ENCODE measurements at places on chromosomes 7 and 10.
A peak's percentile ranks its signal among the peaks of the same experiment; 100 is the strongest.

GRCh38 chr10:123147635-123148413 lies at the start of gene HMX2:
Gene HMX2 (plus strand): TSS chr10:123148136. CDS start chr10:123148379, 243 bp downstream.
- H3K36me3 ChIP-seq, result no peaks in the 10 kb centered on the region
- H3K4me3 ChIP-seq, result peak within 1 kb of the TSS; percentile 22
- DNase-seq, result no peak
- peaks cover 94% of the 10 kb centered on the region for H3K27me3 ChIP-seq

GRCh38 chr10:54067361-54067760 lies 733.7 kb downstream of the PCDH15 start:
- no peak for DNase-seq
- H3K4me3 ChIP-seq, result no peak overlapping the region
- no peaks in the 10 kb centered on the region for H3K36me3 ChIP-seq
- no peaks in the 10 kb centered on the region for H3K27me3 ChIP-seq
- peaks cover 3% of the 10 kb centered on the region for H3K4me1 ChIP-seq

- H3K4me3 ChIP-seq, result no peak overlapping the region
- peaks cover 2% of the 10 kb centered on the region for H3K4me1 ChIP-seq
- H3K27ac ChIP-seq, result no peak overlapping the region
- no peaks in the 10 kb centered on the region for H3K36me3 ChIP-seq
- H3K27me3 ChIP-seq, result peaks cover 4% of the 10 kb centered on the region
- DNase-seq, result no peak
Measured at GRCh38 chr10:94018107-94018506, 24.4 kb downstream of the PLCE1 start.

- DNase-seq, result no peak
- H3K4me1 ChIP-seq, result peaks cover 3% of the 10 kb centered on the region
- H3K27ac ChIP-seq, result no peak overlapping the region
Measured at GRCh38 chr7:75944507-75944906, 29.6 kb downstream of the POR start.

DNA sequence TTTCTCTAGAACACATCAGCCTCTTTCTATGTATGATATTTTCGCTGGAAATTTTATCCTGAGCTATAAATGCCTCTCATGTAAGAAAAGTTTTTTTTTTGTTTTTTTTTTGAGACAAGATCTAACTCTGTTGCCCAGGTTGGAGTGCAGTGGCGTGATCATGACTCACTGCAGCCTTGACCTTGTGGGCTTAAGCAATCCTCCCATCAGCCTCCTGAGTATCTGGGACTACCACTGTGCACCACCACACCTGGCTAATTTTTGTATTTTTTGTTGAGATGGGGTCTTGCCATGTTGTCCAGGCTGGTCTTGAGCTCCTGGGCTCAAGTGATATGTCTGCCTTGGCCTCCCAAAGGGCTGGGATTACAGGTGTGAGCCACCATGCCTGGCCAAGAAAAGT lies 80.4 kb downstream of the ADK start:
- no peaks in the 10 kb centered on the region for H3K36me3 ChIP-seq
- H3K27ac ChIP-seq, result no peak overlapping the region
- peaks cover 15% of the 10 kb centered on the region for H3K4me1 ChIP-seq
- DNase-seq, result no peak
- H3K4me3 ChIP-seq, result no peak overlapping the region

DNA sequence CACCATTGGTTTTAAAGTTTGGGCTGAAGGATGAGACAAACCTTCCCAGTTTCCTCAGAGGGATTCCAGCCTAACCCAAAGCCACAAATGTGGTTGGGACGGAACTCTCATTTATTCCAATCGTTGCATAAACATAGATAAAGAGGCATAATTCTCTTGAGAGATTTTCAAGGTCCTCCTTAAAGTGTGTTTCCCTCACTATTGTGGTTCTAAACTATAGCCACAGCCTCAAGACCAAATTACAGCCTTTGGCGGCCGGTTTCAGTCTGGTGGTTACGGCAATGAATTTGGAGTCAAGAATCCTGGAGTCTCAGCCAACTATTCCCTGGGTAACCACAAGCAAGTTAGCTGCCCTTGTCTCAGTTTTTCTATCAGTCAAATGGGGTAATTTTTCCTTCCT lies 42.6 kb downstream of the SEM1 start:
- H3K36me3 ChIP-seq, result peaks cover 11% of the 10 kb centered on the region
- DNase-seq, result no peak

GRCh38 chr7:70188901-70189650 lies 590.8 kb downstream of the AUTS2 start:
- no peaks in the 10 kb centered on the region for H3K4me1 ChIP-seq
- H3K27me3 ChIP-seq, result no peaks in the 10 kb centered on the region
- H3K27ac ChIP-seq, result no peak overlapping the region

DNA sequence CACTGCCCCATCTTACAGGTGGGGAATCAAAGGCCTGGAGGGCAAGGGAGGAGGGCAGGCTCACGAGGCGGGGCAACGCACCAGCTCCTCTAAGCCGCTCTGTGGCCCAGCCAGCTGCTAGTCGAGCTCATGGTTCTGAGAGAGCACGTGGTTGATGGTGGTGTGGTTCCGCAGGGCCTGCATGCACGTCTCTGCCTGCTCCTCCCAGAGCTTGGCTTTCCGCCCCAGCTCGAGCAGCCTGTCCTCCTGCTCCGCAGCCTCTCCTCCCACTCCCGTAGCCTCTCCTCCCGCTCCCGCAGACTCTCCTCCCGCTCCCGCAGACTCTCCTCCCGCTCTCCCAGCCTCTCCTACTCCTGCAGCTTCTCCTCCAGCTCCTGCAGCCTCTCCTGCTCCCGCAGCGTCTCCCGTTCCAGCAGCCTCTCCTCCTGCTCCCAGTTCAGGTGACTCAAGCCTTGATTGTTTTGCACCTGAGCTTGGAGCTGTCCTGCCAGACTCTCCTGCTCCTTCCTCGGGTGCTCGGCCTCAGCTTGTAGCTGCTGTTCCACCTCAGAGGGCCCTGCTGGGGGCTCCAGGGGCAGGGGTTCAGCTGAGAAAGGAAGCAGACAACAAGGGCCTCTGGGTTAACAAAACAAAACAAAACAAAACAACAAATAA lies 19.1 kb upstream of the MTPAP start:
- H3K27ac ChIP-seq, result peak overlapping the region; percentile 59
- no peaks in the 10 kb centered on the region for H3K36me3 ChIP-seq
- peak; percentile 39 for DNase-seq
- no peaks in the 10 kb centered on the region for H3K27me3 ChIP-seq
- no peak overlapping the region for H3K4me3 ChIP-seq

GRCh38 chr7:103389263-103389662 lies 41.8 kb downstream of the PSMC2 start:
- H3K27me3 ChIP-seq, result peaks cover 25% of the 10 kb centered on the region
- DNase-seq, result no peak
- no peaks in the 10 kb centered on the region for H3K4me1 ChIP-seq

- no peak overlapping the region for H3K27ac ChIP-seq
- H3K4me3 ChIP-seq, result no peak overlapping the region
- no peak for DNase-seq
Measured at GRCh38 chr7:150847536-150847935, 4.8 kb upstream of the AOC1 start.

- no peak for DNase-seq
- H3K27ac ChIP-seq, result peak overlapping the region; percentile 65
- no peak overlapping the region for H3K4me3 ChIP-seq
- H3K36me3 ChIP-seq, result no peaks in the 10 kb centered on the region
- H3K4me1 ChIP-seq, result peaks cover 41% of the 10 kb centered on the region
Measured at GRCh38 chr7:47817917-47818316, 130.3 kb downstream of the PKD1L1 start.

GRCh38 chr7:151235091-151235787 lies 3.0 kb downstream of the CHPF2 start:
- H3K36me3 ChIP-seq, result peaks cover 5% of the 10 kb centered on the region
- no peaks in the 10 kb centered on the region for H3K27me3 ChIP-seq
- peaks cover 23% of the 10 kb centered on the region for H3K4me1 ChIP-seq
- no peak overlapping the region for H3K27ac ChIP-seq
- no peak for DNase-seq
- no peak overlapping the region for H3K4me3 ChIP-seq

GRCh38 chr10:77643795-77644468 lies 6.3 kb upstream of the KCNMA1 start:
- H3K27ac ChIP-seq, result no peak overlapping the region
- H3K4me3 ChIP-seq, result no peak overlapping the region
- DNase-seq, result no peak

DNA sequence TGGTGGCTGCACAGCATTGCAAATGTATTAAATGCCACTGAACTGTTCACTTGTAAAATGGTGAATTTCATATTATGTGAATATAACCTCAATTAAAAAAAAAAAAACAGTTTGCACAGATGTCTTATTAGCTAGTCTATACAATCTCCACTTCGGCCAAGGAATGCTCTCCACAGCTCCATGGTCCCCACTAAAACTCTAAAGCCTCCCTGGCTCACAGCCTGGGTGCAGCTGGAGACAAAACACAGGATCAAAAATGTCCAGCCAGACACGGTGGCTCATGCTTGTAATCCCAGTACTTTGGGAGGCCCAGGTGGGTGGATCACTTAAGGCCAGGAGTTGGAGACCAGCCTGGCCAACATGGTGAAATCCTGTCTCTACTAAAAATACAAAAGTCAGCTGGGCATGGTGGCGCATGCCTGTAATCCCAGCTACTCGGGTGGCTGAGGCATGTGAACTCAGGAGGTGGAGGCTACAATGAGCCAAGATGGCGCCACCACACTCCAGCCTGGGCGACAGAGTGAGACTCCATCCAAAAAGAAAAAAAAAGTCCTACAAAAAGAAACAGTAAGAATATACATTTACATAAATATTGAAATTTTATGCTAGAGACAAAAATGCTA lies 66.0 kb downstream of the SRPK2 start:
- H3K27me3 ChIP-seq, result no peaks in the 10 kb centered on the region
- no peak overlapping the region for H3K27ac ChIP-seq
- H3K4me3 ChIP-seq, result no peak overlapping the region
- no peak for DNase-seq

DNA sequence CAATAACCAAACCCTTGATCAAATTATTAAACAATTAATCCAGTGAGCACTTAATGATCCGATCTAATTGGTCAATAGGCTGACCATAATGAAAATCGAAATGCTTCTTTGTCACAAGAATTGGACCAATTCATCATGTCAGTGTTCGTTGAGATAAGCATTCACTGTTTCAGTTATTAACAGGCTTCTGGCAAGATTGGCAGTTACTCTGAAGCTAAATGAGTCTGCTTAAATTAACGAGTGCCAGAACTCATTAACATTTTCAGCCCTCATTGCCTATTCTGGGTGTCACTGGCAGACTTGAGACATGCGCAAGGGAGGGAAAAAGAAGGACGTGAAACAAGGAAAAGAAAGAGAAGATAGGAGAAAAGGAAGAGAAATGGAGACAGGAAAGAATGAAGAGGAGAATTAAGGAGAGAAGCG lies 30.7 kb upstream of the SLC26A3 start:
- no peak overlapping the region for H3K4me3 ChIP-seq
- H3K27ac ChIP-seq, result no peak overlapping the region
- H3K36me3 ChIP-seq, result no peaks in the 10 kb centered on the region
- peaks cover 11% of the 10 kb centered on the region for H3K4me1 ChIP-seq

- no peak overlapping the region for H3K27ac ChIP-seq
- H3K27me3 ChIP-seq, result no peaks in the 10 kb centered on the region
- no peak for DNase-seq
- H3K4me1 ChIP-seq, result peaks cover 20% of the 10 kb centered on the region
- H3K36me3 ChIP-seq, result peaks cover 48% of the 10 kb centered on the region
Measured at GRCh38 chr7:137877027-137877675, 30.4 kb upstream of the DGKI start.

DNA sequence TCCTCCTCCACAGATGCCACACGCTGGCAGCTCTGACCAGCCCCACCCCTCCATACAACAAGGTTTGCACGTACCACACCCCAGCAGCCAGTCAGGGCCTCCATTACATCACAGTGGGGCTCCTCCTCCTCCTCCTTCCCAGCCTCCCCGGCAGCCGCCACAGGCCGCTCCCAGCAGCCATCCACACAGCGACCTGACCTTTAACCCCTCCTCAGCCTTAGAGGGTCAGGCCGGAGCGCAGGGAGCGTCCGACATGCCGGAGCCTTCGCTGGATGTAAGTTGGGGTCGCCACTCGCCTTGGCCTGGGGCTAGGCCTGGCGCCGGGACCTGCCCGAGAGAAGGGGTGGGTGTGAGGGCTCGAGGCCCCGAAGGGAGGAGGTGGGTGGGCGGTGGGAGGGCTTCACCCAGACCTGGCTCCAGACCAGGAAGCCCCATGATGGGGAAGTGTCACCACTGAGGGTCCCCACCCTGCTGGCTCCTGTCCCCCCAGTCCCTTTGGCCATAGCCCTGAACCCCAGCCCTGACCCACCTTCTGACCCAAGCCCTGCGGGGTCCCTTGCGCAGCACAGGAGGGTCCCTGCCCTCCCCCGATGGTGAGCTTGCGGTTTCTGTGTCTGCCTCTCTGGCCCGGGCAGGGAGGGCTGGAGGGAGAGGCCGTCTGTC lies 36.2 kb upstream of the PPIF start:
- no peak overlapping the region for H3K27ac ChIP-seq
- H3K4me1 ChIP-seq, result no peaks in the 10 kb centered on the region
- peaks cover 35% of the 10 kb centered on the region for H3K36me3 ChIP-seq
- no peak for DNase-seq
- no peaks in the 10 kb centered on the region for H3K27me3 ChIP-seq
- H3K4me3 ChIP-seq, result no peak overlapping the region

- no peak overlapping the region for H3K4me3 ChIP-seq
- H3K27me3 ChIP-seq, result no peaks in the 10 kb centered on the region
- no peaks in the 10 kb centered on the region for H3K4me1 ChIP-seq
- DNase-seq, result no peak
- no peak overlapping the region for H3K27ac ChIP-seq
- no peaks in the 10 kb centered on the region for H3K36me3 ChIP-seq
Measured at GRCh38 chr7:34452363-34452762, 205.7 kb upstream of the NPSR1 start.

DNA sequence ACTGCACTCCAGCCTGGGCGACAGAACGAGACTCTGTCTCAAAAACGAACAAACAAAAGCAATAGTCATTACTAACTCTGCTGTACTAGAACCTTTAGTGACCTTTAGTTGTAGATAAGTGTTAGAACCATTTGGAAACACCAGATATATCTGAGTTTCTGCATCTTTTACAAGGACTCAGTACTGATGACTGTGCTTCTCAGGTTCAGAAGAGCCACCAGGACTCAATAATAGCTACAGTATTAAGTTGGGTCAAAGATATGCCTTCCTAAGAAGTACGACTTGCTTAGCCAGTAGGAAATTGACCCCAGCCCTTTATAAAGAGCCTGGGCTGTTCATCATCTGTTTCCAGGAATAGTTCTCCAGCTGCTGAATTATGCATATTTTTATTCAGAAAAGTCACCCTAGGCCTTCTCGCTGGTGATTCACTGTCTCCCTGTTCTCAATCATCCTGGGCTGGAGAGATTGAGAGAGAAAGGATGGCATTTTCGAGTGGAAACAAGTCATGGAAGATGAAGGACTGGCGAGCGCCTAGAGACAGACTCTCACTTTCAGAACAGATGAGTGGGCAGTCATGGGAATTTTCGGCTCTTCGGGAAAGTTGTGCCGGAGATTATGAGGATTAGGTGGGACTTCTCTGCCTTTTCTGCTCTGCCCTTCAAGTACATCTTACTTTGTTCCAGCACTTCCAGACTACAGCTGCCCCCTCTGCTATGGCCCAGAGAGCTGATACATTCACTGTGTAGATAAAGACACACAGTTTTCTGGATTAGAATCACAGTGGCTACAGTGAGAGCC lies 316.1 kb downstream of the CCDC3 start:
- no peak for DNase-seq
- H3K4me1 ChIP-seq, result no peaks in the 10 kb centered on the region
- H3K4me3 ChIP-seq, result no peak overlapping the region
- no peaks in the 10 kb centered on the region for H3K27me3 ChIP-seq
- H3K36me3 ChIP-seq, result no peaks in the 10 kb centered on the region
- H3K27ac ChIP-seq, result no peak overlapping the region

GRCh38 chr10:131573707-131574106 lies 262.2 kb upstream of the TCERG1L start:
- H3K36me3 ChIP-seq, result no peaks in the 10 kb centered on the region
- no peak overlapping the region for H3K4me3 ChIP-seq
- no peak overlapping the region for H3K27ac ChIP-seq
- DNase-seq, result no peak
- no peaks in the 10 kb centered on the region for H3K4me1 ChIP-seq

Measured in mesothelial cell of epicardium (in vitro differentiated cells).